ENCODE measurements at places on chromosomes 1 and 21.

- no peak for DNase-seq
These were observed 957.9 kb upstream of the ADGRL2 start for GRCh38 chr1:80842796-80843195.

GRCh38 chr21:17514124-17514845, 1.4 kb downstream of the CXADR start:
- no peak for DNase-seq

DNA sequence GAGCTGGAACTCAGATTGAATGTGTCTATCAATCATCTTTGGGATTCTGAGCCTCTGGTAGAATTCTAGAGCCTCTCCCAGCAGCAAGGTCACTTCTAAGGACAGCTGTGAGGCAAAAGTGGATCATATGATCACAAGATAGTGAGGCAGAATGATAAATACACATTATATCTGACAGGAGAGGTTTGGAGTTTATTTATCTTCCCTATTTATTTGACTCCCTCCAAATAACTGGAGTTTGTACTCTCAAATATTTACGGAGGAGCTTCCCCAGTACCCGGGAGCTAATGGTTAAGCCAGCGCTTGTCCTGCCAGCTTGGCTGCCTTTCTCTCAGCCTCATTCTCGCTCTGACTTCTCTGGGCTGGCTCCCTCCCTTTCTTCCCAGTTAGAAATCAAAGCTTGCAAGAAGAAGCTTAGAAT, 2.3 kb downstream of the HMGCS2 start:
- DNase-seq: no peak

GRCh38 chr1:164709541-164710278, 150.7 kb downstream of the PBX1 start:
- DNase-seq: no peak

GRCh38 chr1:71916894-71917293, 365.4 kb downstream of the NEGR1 start:
- no peak for DNase-seq

DNA sequence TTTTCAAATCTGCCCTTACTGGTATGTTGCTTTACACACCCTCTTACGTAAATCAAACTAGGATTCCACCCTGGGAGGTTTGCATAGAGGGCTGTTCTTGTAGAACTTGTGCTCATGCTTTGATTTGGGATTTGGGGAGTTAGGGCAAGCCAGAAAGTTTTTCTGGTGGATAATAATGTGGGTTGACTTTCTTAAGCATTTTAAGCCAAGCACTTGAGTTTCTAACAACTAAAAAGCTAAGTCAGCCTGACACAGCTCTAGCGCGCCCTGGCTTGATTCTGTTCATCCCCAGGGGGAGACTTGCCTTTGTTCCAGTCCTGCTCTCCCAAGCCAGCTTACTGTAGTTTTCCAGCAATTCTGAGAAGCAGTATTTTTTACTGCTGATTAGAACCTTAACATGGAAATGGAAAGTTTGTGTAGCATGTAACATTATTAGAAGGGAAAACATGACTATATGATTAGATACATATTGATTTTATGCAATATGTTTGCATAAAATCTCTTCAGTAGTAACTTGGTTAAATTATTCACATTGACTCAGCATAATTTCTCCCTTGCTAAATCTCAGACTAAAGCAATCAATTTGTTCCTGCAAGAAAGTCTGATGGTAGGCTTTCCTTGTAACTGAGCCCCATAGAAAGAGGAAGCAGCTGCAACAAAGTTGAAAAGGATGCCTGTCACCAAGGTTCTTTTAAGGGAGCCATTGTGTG, 11.0 kb upstream of the PGD start:
- DNase-seq: peak; percentile 50

DNA sequence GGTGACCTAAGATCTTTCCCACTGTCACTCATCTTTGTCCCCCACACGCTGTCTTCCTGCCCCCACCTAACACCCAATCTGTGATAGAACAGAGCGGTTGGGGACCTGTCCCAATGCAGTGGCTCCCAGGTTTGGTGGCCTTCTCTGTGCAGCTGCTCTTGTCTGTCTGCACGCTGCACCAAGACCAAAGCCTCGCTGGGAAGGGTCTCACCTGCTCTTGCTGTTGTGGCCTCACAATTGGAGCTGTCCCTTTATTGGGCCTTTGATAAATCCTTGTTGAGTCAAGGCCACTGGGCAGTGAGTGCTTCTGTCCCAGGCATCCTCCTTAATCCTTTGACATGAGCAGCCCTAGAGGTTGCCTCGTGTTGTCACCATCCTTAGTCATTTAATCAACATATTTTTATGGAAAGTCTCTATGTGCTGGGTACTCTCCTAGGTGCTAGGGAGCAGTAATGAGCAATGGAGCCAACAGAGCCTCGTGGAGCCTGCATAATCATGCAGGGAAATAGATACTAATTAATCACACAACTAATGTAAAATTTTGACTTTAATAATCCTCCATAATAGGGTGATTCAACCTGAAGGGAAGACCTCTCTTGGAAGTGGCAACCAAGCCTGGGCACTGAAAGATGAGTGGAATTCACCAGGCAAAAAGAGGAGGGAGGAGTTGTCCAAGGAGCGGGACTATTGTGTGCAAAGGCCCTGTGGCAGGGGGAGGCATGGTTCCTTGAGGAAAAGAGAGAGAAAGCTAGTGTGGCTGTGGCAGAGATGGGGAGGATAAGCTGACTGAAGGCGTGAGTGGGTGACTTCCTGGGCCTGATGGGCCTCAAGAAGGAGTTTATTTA, 57.6 kb downstream of the MAN1C1 start:
- DNase-seq: no peak

DNA sequence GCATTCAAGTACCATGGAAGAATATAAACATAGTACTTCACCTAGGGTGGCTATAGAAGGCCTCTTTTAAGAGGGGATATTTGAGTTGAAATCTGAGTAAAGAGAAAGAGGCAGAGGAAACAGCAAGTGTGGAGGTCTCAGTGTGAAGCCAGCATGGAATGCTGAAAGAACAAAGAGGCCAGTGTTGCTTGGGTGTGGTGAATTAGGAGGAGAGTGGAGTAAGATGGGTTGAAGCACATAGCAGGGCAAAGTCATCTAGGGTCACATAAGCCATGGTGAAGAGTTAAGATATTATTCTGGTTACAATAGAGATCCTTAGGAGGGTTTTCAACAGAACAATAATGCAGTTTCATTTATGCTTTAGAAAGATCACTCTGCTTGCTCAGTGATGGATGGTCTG, 37.5 kb downstream of the C1orf141 start:
- DNase-seq: no peak

DNA sequence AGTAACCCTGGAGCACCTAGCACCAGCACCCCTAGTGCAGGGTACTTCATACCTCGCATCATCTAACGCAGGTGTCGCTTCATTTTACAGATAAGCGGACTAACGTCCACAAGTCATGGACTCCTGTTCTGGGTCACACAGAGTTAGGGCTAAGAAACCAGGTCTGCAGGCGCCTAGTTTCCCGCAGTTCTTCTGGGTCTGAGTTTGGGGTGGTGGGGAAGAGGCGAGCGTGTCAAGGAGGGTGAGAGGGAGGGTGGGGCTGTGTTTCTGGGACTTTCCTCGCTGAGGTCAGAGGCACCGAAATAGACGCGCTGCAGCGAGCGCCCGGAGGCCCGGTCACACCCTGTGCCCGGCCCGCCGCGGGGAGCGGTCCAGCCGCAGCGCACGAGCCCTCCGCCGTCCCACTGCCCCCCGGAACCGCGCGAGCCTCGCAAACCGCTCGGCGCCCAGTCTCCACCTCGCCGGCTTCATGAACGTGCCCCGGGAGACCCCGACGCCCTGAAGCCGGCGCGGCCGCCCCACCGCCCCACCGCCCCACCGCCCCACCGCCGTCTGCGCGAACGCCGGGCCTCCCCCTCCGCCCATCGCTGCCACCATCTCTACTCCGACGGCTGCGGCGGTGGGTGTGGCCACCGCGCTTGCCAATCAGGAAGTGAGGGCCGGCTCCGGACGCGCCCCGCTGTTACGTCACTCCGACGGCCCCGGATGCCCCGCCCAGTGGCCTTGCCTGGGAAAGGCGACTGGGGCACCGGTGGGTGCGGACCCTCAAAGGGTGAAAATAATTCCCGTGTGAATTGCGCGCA, 12.3 kb downstream of the IFI6 start:
- DNase-seq: peak; percentile 94

- no peak for DNase-seq
These were observed 24.9 kb upstream of the KIRREL1 start for GRCh38 chr1:157968508-157968907.

- no peak for DNase-seq
These were observed 53.8 kb downstream of the PCNT start for GRCh38 chr21:46377789-46378188.

- no peak for DNase-seq
These were observed 1046.0 kb downstream of the MRPL39 start for GRCh38 chr21:24561291-24561690.

DNA sequence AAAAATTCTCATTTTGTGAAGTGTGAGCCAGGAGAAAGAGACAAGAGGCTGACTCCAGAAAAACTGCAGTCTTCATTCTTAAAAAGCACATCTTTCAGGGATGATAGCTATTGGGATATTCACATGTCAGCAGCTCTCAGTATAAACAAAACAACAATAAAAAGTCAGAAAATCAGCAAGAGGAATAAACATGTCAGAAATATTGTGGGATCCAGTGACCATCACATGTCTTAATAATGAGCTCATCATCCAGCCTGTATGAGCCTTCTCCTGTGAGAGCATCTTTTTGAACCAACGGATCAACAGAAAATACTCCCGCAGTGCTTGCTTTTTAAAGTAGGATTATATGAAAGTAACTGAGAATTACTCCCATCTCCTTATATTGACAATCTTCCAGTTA, 241.6 kb downstream of the SMYD3 start:
- no peak for DNase-seq

GRCh38 chr1:183079712-183080388, 56.6 kb downstream of the LAMC1 start:
- DNase-seq: no peak

- DNase-seq: peak; percentile 42
These were observed 39.7 kb downstream of the CAPZB start for GRCh38 chr1:19445417-19446342.

DNA sequence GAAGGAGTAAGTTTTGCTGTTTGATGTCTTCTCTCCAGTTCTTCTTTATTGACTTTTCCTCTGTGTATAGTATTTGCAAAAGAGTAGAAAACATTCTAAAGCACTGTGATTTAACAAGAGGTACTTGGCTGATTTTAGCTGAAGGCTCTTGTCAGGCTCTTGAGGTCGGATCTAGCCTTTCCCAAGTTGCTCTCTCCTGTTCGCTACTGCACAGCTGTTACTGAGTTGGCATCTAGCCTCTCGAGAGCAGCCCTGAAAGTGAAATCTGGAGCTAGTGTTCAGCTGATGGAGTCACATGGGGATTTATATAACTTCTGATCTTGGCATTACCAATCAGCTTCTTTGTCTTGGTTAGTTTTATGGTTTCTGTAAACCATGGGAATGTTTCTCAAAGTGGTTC, 193.1 kb downstream of the RYR2 start:
- no peak for DNase-seq

DNA sequence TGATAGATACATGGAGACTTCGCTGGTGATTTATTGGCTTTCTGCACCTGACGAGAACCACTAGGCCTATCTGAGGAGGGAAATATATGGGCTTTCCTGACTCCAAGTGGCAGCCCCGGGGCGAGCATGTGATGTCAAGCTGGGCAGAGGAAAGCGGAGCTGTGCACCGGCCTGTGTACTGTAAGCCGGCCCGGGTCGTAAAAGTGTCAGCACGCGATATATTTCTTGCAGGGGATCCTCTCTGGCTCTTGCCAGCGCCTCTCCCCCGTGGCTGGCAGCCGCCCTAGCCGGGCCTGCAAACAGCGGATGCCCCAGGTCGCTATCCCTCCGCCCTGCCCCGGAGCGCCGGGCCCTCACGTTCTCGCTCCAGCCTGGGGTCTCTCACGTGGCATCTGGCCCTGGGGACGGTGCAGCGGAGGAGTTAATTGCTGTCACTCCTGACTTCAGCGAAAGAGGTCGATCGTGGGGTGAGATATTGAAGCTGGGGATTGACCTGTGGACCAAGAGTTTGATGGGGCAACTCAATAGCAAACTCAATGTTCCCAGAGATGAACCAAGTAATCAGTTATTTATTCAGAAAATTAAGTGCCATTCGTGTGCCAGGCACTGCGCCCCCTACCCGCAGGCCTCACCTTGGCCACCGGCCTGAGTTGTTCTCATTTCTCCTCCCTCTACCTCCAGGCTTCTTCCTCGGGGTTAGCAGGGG, 41.0 kb upstream of the HAO2 start:
- no peak for DNase-seq

All from left ventricle myocardium inferior (tissue), 1 donor.